ENCODE measurements at places on chromosomes 7 and 10. TPM values are rescaled to one million over a fixed set of nuclear protein-coding genes. Genes with fewer than 3 reads are reported as not detected.

Gene CALML5
- not detected for total RNA-seq

Gene MALRD1
- not detected for total RNA-seq

Gene GIMAP6
- total RNA-seq: 14.3 TPM

Gene SORBS1
- total RNA-seq: 1.8 TPM

Gene APBB1IP
- total RNA-seq: 45.6 TPM

Gene LIPF
- total RNA-seq: not detected

Gene WDR11
- 17.9 TPM for total RNA-seq

Gene TRIM50
- not detected for total RNA-seq

Gene MYOZ1
- total RNA-seq: not detected

Gene MAP3K8
- total RNA-seq: 28.9 TPM

Gene CPA4
- not detected for total RNA-seq

Gene HMX2
- total RNA-seq: not detected

Gene HOXA10
- not detected for total RNA-seq

Gene GPRIN2
- not detected for total RNA-seq

Gene GJD4
- total RNA-seq: not detected

Gene PLEKHS1
- total RNA-seq: not detected

Gene HOXA3
- not detected for total RNA-seq

Gene ANKRD30A
- total RNA-seq: not detected

Gene MMD2
- not detected for total RNA-seq

Gene TMEM120A
- 10.8 TPM for total RNA-seq

Gene SLC16A12
- not detected for total RNA-seq

Gene AMPH
- not detected for total RNA-seq

Gene SNCG
- not detected for total RNA-seq

Gene SLC35G1
- 2.9 TPM for total RNA-seq

Gene CRPPA
- 1.0 TPM for total RNA-seq

GRCh38 chr10:89867964-89868363 lies 166.6 kb downstream of the KIF20B start:
- no peak for DNase-seq

DNA sequence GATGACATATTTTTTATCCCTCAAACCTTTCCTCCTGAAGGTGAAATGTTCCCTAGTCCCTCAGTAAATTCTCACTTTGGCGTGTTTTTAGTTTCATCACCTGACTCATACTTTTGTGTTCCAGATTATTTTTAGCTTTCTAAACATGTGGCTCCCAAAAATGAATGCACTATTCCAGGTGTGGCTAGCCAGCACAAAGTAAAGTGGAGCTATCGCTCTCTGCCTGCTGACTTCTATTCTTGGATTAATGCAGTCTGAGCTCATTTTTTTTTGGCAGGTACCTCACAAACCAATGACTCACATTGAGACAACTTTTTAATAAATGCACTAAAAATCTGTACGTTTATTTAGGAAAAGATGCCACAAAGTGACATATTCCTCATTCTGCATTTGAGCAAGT lies 58.8 kb upstream of the LANCL2 start:
- DNase-seq: no peak

DNA sequence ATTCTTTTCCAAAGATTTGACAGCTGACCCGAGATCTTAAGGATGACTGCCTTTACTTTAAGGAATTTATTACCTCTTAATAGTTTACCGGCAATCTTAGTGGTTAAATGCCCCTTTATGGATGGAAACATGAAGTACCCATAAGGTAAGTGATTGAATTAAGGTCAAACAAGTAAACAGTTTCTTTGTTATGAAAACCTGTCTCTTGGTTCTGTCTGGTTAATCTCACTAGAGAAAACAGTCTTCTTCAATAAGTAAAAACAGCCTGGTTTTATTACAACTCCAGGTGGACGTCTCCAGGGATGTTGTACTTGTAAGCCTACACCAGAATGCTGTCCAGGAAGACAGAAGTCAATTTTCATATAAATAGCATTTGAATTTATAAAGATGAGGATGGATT lies 161.8 kb upstream of the MTPN start:
- DNase-seq: no peak

GRCh38 chr10:72414642-72415041 lies 59.9 kb upstream of the DNAJB12 start:
- no peak for DNase-seq

DNA sequence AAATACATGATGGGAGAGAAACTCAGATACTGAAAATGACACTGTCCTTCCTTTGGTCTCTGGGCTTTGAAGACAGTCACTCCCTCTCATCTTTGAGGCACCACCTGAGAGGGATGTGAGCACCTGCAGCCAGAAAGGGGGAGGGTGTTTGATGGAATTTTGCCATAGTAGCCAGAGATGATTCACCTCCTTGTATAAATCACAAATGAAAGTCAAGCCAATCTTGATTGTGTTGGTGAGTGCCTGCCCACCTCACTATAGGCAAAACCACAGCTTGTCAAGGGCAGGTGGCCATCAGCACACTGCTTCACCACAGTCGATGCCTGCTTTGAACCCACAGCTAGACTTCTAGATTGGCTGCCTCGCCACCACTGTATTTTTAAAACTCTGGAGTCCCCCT lies 48.2 kb downstream of the PON1 start:
- DNase-seq: no peak

- DNase-seq: no peak
Observed at GRCh38 chr10:123153486-123154091, 613 bp upstream of the BUB3 start.

GRCh38 chr10:98086837-98087708 lies 47.4 kb upstream of the R3HCC1L start:
- no peak for DNase-seq

DNA sequence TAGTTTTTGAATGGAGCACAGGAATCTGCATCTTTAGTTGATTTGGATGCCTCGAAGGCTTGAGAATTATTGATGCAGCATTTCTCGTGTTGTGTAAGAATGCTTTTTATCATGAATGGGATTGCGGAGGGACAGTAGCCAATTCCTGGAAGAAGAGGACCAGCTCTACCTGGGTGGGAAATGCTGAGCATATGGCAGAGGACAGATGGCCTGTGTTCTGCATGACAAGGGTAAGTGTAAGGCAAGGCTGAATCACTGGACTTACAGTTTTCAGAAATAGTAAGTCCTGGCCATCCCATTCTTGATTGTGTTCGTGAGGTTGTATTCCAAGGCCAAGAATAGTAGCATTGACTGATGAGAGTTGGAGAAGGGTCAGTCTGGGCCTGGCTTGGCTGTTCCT lies 15.9 kb downstream of the RP9 start:
- DNase-seq: no peak

GRCh38 chr10:49276596-49276995 lies 22.4 kb upstream of the C10orf71 start:
- DNase-seq: no peak

DNA sequence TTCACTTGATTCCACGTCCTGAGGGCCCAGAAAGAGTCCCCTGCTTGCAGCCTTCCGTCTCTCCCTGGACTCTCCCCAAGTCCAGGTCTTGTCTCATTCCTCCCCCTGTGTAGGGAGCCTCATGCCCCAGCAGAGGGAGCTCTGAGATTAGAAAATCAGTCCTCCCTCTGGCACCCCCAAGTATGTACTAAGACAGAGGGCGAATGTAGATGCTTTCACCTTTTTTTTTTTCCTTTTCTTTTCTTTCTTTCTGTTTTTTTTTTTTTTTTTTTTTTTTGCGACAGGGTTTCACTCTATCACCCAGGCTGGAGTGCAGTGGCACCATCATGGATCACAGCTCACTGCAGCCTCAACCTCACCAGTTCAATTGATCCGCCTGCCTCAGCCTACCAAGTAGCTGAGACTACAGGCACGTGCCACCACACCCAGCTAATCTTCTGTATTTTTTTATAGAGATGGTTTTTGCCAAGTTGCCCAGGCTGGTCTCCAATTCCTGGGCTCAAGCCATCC lies 10.3 kb downstream of the SFXN3 start:
- peak; percentile 56 for DNase-seq

GRCh38 chr10:60572511-60573194 lies 183.0 kb upstream of the ANK3 start:
- DNase-seq: no peak

GRCh38 chr7:44144426-44144967 lies 3.4 kb upstream of the MYL7 start:
- DNase-seq: no peak

- DNase-seq: peak; percentile 65
Observed at GRCh38 chr10:96673318-96674099, 46.8 kb downstream of the PIK3AP1 start.

- DNase-seq: no peak
Observed at GRCh38 chr7:42125321-42125720, 111.7 kb downstream of the GLI3 start.

DNA sequence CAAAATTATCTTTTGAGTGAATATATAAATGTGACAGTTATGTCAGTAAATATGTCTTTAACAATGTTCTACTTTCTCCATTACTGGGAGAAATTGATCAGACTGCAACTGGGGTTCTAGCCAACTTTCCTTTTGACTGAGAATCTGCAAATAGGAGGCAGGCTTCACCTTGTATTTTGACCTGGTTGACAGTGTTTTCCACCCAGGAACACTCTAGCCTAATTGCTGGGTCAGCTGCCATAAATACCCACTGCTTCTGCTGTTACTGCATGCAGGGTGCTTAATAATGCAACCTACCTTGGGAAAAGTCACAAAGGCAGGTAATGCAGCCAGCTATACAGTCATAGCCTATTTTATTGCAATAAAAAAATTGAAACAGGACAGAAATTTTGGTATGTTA lies 319.0 kb downstream of the DGKB start:
- DNase-seq: no peak

DNA sequence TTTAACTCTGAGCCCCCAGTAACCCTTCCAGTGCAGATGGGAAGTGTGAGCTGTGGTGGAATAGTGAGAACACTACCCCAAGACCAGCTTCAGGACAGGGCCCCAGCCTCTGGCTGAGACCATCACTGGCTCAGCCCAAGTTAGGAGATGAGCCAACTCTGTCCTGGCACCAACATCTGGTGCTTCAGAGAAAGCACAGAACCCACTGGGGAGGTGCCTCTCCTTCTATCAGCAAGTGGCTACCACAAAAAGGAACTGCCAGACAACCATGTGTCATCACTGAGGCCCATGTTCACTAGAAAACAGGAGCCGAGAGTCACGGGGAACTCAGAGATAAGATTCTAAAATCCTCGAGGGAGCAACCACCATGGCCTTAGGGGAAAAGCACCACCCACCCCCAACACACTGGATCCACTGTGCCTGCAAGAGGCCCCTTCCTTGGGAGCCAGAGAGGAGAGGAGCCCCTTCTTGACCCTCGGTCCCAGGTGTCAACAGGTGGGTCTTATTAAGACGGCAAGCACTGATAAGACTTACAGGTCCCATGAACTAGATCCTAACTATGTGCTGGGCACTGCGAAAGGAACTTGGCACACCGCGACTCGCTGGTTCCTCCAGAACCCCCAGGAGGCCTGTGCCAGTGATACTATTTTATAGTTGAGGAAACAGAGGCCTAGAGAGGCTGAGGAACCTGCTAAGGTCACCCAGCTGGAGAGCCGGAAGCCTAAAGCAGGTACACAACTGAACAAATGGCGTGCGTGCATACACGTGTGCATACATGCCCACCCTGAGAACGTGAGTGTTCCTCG lies 102.7 kb downstream of the FAM53B start:
- peak; percentile 77 for DNase-seq

DNA sequence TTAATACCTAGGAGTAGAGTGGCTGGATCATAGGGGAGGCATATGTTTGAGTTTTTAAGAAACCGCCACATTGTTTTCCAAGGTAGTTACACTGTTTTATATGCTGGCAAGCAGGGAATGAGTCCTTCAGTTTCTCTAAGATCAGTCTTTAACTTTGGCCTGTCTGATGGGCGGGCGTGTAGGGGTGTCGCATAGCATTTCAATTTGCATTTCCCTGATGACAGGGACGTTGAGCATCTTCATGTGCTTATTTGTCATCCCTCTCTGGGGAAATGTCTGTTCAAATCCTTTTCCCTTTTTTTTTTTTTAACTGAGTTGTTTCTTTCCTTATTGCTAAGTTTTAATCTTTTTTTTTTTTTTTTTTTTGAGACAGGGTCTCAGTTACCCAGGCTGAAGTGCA lies 9.8 kb downstream of the MTG1 start:
- no peak for DNase-seq

- no peak for DNase-seq
Observed at GRCh38 chr7:33556472-33556871, 348.9 kb upstream of the BMPER start.

- DNase-seq: no peak
Observed at GRCh38 chr7:76261931-76262330, 40.5 kb upstream of the HSPB1 start.

- DNase-seq: no peak
Observed at GRCh38 chr7:40566879-40567278, 432.1 kb downstream of the SUGCT start.

DNA sequence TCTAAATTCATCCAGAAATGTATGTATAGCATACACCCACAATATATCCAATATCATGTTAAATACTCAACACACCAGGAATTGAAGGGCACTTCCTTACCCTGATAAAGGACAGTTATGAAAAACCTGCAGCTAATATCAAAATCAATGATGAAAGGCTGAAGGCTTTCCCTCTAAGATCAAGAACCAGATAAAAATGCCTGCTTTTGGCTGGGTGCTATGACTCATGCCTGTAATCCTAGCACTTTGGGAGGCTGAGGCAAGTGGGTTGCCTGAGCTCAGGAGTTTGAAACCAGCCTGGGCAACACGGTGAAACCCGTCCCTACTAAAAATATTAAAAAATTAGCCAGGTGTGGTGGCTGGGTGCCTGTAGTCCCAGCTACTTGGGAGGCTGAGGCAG lies 21.6 kb upstream of the UPP1 start:
- no peak for DNase-seq

GRCh38 chr10:78781251-78781913 lies 287.4 kb upstream of the ZMIZ1 start:
- no peak for DNase-seq

- DNase-seq: peak; percentile 20
Observed at GRCh38 chr10:1117651-1118050, 61.5 kb downstream of the WDR37 start.

- no peak for DNase-seq
Observed at GRCh38 chr10:60155099-60155877, 234.4 kb downstream of the ANK3 start.

- no peak for DNase-seq
Observed at GRCh38 chr10:74669210-74669609, 157.2 kb upstream of the KAT6B start.

- no peak for DNase-seq
Observed at GRCh38 chr7:42186151-42186550, 50.9 kb downstream of the GLI3 start.

- no peak for DNase-seq
Observed at GRCh38 chr7:98322331-98323270, 41.1 kb downstream of the BRI3 start.

GRCh38 chr7:157318015-157318706 lies 18.6 kb upstream of the DNAJB6 start:
- DNase-seq: no peak

DNA sequence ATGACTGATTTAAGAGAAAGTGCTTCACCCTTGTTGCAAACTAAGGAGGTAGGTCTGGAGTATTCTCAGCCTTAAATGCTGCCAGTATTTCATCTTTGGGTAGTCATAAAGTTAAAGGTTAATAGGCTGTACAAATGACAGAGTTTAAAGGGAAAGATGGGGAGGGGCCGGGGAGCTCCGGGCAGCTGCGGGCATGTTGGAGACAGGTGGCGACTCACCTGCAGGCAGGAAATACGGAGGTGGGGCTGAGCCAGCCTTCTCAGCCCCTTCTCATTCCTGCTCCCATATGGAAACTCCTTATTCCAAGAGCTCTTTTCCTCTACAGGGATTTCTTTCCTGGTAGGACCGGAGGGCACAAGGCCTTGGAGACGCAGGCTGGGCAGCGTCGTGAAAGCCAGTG lies 31.8 kb upstream of the HMX3 start:
- DNase-seq: no peak

Measured in CD4-positive, alpha-beta T cell (primary cell).